ENCODE measurements at places on chromosomes 6 and 20.

GRCh38 chr6:90216072-90216977, 80.3 kb downstream of the BACH2 start:
- DNase-seq: peak; percentile 6

- DNase-seq: no peak
These were observed 37.9 kb upstream of the BEND6 start for GRCh38 chr6:56916849-56917551.

DNA sequence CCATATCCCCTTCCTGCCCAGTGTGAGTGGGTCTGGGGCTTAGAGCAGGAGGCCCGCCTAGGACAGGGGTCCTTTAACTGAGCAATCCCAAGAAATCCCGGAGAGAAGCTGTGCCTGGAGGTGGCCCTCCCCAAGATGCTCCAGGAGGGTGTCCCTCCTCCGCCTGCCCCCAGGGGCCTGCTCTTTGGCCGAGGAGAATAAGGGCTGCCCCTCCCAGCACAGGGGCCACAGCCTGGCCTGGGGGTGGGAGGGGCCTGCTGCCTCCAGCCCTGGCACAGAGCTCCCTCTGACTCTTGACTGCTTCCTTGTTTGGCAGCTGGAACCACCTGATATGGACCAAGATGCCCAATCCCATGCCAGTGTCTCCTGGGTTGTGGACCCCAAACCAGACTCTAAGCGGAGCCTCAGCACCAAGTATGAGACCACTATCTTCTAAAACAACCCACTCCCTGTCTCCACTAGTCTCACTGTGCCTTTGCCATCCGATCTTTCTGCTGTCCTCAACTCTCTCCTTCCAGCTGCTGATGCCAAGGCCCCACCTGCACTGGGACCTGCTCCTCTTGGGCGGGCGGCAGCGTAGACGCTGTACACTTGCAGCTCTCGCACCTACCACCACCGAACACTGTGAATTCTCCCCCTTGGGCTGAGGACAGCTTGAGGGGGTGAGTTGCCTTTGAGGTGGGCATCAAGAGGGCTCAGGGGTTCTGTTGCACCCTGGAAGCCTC, 54.3 kb downstream of the TCP11 start:
- no peak for DNase-seq

DNA sequence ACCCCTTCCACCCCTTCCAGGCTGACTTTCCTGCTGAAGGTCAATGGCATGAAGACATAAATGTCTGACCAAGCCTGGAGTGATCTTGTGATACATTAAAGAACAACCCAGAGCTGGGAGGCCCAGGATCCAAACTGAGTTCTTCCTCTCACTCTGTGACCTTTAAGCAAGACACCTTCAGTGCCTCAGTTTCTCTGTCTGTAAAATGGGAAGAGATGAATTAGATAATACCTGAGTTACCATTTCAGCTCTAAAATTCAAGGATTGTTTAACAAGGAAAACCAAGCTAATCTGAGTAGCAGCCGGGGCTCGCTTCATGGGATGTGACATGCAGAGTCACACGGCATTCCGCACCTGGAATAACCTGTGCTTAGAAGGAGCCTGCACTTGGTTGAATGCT, 7.0 kb upstream of the NFATC2 start:
- DNase-seq: no peak

GRCh38 chr6:38634518-38634917, 5.2 kb downstream of the BTBD9 start:
- DNase-seq: no peak

- DNase-seq: no peak
These were observed 73.1 kb downstream of the HIVEP2 start for GRCh38 chr6:142871910-142872331.

DNA sequence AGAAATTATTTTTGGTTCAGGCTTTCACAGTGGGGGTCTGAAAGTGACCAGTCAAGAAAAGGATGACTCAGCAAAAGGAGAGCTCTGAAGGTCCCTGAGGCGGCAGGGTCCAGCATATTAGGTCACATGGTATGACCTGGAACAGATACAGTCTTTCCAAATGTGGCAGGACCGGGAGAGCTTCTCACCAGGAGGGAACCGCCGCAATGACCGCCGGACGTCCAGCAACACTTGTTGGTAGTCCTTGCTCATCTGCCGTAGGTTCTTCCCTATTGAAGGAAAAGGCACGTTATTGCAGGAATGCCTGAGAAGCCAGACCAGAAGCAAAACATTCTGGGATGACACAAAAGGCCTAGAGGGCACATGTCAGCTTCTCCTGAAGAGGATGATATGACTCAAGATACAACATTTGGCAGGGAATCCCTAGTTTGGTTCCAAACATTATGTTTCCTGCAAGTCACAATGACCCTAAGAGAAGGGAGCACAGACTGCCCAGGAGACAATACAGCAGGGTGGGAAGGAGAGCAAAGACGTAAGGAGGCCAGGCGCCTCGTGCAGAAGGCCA, 17.4 kb downstream of the TBC1D20 start:
- DNase-seq: no peak

GRCh38 chr6:128474481-128474880, 45.9 kb downstream of the PTPRK start:
- DNase-seq: no peak

DNA sequence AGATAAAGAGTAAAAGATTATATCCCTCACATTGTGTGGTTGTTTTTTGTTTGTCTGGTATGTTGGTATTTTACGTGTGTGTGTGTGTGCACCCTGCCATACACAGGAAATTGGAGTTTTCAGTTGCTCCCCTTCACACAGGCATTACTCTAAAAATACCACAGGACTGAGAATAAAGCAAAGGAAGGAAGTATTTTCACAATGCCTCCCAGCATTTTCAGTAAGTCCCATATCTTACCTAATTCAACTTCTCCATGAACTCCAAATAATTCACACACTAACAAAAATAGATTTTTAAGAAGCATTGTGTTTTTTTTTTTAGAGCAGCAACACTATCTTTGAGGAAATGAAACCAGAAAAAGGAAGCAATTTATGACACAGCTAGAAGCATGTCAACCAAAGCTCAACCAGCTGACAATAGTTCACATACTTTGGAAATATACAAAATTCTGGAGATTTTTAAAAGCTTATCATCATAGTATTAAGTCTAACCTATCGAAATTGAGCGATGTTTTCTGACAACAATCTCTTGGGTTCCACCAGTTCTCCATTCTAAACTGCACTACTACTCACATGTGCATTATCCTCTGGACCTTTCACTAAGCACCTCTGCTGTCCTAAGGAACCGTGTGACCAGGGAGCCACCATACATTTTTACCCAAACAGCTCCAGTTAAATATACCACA, 2.1 kb downstream of the UBE2J1 start:
- no peak for DNase-seq

GRCh38 chr20:57795977-57796560, 86.3 kb upstream of the PMEPA1 start:
- no peak for DNase-seq

GRCh38 chr6:128209771-128210170, 308.9 kb upstream of the THEMIS start:
- no peak for DNase-seq

DNA sequence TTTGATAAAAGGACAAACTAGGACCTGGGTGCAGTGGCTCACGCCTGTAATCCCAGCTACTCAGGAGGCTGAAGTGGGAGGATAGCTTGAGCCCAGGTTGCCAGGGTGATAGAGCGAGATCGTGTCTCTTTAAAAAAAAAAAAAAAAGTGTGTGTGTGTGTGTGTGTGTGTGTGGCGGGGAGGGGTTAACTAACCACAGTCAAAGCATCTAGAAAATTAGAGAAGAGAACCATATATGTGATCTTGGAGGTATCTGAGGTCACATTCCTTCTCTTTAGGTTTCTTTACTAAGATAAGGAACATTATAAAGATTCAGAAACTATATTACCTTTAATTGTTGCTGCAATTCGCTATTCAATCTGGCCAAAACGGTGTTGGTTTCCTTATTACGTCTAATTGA, 80.9 kb downstream of the REPS1 start:
- DNase-seq: no peak

GRCh38 chr20:58573257-58573656, 58.1 kb upstream of the APCDD1L start:
- DNase-seq: no peak

GRCh38 chr20:57323034-57323433, 6.6 kb upstream of the SPO11 start:
- no peak for DNase-seq

- DNase-seq: no peak
These were observed 41.2 kb upstream of the POLR1H start for GRCh38 chr6:30019819-30020218.

DNA sequence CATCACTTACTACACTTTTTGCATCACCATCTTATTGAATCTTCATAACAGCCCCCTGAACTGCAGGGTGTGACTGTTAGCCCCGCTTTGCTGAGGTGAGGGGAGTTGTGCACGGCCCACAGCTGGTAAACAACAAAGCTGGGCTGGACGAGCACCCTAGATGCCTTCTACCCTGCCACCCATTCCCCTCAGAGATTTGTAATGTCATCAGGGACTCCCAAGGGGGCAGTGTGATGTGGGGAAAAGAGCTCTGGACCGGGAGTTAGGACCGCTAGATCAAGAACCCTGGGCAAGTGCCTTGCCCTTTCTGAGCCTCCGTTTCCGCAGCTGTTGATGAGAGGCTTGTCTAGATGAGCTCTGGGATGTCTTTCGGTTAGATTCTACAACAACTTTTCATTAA, 20.9 kb downstream of the PKIG start:
- no peak for DNase-seq

GRCh38 chr6:9173229-9173628, 737.9 kb upstream of the SLC35B3 start:
- DNase-seq: no peak

All from SHP77 (cell line).